ENCODE measurements at places on chromosomes 2 and 18.

- DNase-seq = no peak
Measured at GRCh38 chr2:196403471-196403870, 232.1 kb upstream of the STK17B start.

GRCh38 chr2:232890896-232891601 is 21.0 kb downstream of the SNORC start:
- peak; percentile 75 for DNase-seq

- DNase-seq = no peak
Measured at GRCh38 chr2:30765876-30766470, 41.3 kb downstream of the CAPN13 start.

GRCh38 chr2:18856765-18857164 is 267.4 kb upstream of the NT5C1B start:
- no peak for DNase-seq

DNA sequence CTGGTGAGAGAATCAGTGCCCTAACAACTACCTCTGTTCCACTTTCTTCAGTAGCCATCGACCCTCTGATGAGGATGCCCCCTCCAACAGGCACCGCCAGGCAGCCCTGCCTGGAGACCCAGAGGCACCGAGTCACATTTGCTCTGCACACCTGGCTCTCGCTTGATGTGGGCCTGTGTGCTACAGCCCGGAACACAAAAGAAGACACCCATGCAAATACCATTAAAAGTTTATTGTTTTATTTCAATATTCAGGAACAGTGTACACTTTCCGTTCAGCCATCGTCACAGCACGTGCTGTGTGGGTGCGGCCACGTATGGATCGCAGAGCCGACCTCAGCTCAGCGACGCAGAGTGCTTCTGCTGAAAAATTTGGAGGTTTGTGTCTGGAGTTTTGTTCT is 154.0 kb downstream of the MBP start:
- DNase-seq = no peak

GRCh38 chr18:55375930-55376329 is 212.1 kb downstream of the TCF4 start:
- no peak for DNase-seq

- peak; percentile 72 for DNase-seq
Measured at GRCh38 chr2:121128741-121129659, 156.0 kb downstream of the TFCP2L1 start.

DNA sequence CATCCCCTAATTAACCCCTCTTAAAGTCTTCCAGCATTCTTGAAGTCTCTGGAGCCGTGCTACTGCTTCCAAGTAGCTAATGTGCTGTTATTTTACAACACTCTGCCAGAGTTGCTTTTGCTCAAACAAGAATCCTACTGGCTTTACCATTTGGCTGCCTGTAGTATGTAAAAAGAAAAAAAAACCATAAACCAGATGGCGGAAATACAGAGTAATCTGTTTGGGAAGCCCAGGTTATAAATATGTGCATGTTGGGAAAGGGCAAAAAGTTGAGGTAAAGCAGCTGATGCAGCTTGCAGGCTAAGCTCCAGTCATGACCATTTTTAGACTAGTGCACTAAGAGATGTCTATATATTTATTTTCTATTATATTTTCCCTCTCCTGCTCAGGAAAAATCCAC is 313.2 kb upstream of the ETAA1 start:
- no peak for DNase-seq

DNA sequence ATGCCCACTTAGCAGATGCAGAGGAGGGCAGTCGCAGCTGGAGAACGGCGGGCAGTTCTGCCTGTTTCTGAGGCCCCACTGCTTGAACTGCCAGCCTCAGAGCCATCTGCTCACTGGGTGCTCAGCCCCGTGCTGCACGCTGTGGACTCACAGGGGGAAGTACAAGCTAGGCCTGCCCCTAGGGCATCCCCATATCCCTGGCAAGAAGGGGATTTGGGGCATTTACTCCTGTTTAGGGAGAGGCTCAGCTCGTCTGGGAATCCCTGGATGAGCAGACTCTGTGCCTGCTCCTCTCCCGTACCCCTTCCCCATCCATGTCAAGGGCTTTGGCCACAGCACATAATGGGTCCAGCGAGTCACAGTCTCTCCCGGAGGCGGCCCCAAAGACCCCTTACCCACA is 169.8 kb upstream of the PKDCC start:
- no peak for DNase-seq

- no peak for DNase-seq
Measured at GRCh38 chr2:48265169-48266030, 264.6 kb upstream of the STON1 start.

DNA sequence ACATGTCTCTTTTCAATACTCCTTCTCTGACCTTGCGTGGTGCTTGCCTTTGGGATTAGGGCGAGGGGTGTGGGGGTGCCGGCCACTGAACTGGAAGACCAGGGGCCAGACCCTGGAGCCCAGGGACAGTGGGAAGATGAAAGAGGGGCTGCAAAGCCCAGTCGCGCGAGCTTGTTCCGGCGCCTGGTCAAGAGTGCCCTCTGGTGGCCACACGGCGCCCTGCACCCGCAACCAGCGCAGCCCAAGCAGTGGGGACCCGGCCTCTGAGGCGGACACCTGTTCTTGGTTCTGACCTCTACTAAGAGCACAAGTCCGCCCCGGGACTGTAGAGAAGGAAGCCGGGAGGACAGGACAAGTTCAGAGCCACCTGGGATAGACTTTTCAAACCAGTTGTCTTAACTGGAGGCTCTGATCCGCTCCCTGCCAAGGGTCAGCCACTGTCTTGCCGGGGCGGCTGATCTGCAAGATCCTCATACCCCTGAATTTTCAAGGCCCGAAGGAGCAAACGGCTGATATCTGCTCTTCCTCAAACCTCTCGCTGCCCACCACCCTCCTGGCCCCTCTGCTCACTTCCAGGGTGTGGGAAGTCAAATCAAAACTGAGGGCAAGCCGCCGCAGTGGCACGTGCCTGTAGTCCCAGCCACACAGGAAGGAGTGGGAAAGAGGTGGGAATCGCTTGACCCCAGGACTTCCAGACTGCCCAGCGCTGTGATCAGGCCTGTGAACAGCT is 14.9 kb upstream of the MSH6 start:
- DNase-seq = peak; percentile 78

DNA sequence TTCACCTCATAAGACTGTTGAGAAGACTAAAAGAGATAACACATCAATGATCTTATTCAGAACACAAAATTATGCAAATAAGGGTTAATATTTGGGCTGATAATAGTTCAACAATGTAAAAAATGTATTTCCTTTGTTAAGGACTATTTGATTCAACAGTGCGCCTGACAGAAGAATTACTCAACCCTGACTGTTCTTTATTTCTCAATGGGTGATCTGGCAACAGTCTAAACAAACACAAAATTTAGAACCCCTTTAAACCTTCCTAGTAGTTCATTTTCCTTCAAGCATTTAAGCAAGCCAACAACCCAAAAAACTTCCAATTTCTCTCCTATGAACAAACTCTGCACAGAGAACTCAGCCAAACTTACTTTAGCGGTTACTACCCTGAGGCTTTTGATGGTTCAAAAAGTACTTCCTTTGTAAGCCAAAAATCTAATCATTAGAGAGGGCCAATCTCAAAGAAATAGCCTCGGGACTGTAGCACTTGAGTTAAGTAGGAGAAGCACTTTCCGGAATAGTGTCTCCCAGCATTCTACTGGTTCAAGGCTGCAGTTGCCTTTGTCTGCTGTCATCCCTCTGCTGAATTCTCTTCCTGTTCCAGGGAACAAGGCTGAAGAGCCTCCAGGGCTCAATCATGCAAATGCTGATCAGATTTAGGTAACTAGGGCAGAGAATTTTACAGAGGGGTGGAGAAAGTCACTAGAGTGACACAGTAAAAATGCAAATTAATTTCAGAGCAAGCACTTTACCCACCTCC is 40.9 kb upstream of the MAPK4 start:
- no peak for DNase-seq

GRCh38 chr2:126990200-126990599 is 91.5 kb downstream of the TEX51 start:
- DNase-seq = no peak

GRCh38 chr2:12052796-12053195 is 306.4 kb downstream of the LPIN1 start:
- no peak for DNase-seq

GRCh38 chr2:222959358-222959757 is 92.6 kb upstream of the KCNE4 start:
- DNase-seq = peak; percentile 20

DNA sequence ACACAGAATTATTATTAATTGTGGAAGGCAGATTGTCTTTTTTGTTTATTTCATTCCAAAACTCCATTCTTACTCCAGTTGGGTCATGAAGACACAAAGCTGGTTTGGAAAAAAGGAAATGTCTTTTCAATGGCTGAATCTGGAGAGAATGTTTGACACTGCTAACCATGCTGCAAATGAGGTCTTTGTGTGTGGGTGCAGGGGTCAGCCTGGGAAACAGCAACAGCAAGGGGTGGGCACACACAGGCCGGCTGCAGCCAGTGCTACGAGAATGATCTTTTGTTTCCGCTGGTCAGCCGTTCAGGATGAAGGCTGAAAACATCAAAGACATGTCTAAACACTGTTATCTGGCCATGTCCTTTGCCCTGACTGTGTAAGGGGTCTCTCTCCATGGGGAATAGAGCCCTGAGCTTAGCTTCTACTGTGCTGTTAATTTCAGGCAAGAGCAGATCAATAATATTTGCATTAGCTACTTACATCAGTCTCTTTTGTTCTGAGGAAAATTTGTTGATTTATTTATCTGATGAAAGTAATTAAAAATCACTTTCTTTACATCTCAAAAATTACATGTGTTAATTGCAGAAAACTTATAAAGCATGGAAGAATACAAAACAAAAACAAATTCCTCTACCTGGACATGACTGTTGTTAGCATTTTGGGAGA is 33.3 kb upstream of the E2F6 start:
- DNase-seq = peak; percentile 84

DNA sequence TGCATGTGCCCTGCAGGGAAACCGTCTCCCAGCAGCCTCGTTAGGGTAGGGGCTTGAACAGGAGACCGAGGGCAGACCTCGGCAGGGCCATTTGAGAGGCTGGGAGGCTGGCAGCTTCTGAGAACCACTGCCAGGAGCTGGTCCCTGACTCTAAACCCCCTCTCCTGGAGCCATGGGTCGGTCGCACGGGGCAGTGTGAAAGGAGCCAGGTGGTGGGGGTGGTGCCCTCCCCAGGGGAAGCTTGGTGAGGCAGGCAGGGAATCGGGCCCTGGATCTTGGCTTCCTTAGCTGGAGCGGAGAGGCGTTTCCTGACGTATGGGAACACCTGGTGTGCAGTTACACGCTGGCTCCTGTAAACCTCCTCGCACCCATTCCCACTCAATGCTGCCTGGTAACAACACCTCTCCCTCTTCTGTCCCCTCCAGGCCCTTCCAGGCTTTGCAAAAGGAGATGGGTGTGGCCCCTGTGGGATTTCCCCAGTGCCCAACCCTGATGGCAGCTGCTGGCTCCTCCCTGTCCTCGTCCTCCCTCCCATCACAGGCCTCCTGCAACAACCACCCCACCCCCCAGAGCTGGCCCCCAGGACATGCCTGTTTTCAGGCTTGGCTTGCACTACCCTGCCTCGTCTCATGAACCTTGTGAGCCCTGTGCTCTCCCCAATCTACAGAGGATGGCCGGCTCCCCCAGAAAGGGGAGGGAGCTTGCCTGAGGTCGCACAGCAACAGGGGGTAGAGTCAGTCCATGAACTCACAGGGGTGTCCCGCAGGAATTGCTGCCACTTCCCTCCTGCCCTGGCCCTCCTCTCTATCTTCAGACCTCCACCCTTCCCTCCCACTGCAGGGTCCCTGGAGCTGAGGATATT is 24.4 kb downstream of the ADRA2B start:
- no peak for DNase-seq

DNA sequence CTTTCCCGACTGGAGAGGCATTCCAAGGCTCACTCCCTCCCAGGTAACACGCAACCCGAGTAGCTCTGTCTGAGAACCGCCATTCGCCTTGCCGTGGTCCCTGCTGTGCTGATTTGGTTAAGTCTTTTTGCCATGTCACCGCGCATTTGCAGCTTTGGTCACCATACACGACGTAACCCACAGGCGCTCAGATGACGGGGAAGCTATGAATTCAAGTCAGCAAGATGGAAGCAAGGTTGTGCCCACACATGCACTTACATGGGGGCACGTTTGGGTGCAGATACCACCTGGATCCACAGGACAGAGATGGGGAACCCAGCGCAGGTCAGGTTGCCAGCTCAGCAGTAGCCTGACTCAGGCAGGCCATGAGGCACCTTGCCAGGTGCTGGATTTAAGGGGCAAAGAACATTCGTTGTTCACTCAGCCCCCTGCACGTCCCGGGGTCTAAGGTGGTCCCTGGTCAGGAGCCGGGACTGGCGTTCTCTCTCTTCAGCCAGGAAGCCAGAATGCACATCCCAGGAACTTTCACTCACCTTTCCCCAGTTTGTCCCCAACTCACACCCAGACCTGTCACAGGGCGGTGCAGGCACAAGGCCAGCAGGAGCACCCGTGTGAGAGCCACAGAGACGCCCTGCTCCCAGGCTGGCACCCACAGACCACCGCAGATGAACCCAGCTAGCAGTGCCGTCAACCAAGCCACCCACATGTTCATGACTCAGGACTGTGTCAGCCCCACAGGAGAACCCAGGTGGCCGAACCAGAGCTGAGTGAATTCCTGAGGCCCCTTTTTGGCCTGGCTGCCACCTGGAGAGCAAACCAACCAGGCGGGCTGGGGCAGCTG is 19.9 kb downstream of the SNED1 start:
- DNase-seq = no peak

DNA sequence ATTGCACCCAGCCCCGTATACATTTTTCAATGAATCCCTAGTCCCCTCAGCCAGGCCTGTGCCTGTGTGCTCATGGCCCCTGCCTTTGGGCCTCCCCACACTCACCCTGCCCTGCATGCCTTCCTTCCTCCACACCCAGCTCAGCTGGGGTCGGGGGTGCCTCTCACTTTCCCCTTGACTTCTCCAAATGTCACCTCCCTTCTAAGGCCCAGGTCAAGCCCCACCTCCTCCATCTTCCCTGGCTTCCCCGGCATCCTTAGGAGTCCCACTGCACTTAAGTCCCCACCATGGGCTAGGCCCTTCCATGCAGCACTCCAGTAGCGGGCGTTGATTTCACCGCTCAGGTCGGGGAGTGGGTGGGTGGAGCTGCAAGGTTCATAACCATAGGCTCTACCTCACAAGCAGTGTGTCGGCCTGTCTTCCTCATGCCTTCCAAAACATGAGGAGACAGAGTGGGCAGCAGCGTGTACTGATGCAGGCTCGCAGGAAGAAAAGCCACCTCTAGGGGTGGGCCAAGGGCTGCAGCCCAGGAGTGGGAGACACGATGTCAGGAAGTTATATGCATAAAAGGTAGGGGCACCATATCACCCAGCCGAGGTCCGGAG is 47.7 kb downstream of the DNMT3A start:
- no peak for DNase-seq

Data from neural progenitor cell (in vitro differentiated cells).